ENCODE measurements at places on chromosomes 4 and X. TPM values are rescaled to one million over a fixed set of nuclear protein-coding genes. Genes with fewer than 3 reads are reported as not detected.

GRCh38 chr4:76339364-76339763 lies 32.8 kb downstream of the STBD1 start:
- H3K36me3 ChIP-seq, result no peaks in the 10 kb centered on the region
- no peak overlapping the region for H3K4me3 ChIP-seq
- no peak overlapping the region for H3K27ac ChIP-seq
- DNase-seq, result no peak
- H3K4me1 ChIP-seq, result peaks cover 5% of the 10 kb centered on the region
- H3K27me3 ChIP-seq, result no peaks in the 10 kb centered on the region

DNA sequence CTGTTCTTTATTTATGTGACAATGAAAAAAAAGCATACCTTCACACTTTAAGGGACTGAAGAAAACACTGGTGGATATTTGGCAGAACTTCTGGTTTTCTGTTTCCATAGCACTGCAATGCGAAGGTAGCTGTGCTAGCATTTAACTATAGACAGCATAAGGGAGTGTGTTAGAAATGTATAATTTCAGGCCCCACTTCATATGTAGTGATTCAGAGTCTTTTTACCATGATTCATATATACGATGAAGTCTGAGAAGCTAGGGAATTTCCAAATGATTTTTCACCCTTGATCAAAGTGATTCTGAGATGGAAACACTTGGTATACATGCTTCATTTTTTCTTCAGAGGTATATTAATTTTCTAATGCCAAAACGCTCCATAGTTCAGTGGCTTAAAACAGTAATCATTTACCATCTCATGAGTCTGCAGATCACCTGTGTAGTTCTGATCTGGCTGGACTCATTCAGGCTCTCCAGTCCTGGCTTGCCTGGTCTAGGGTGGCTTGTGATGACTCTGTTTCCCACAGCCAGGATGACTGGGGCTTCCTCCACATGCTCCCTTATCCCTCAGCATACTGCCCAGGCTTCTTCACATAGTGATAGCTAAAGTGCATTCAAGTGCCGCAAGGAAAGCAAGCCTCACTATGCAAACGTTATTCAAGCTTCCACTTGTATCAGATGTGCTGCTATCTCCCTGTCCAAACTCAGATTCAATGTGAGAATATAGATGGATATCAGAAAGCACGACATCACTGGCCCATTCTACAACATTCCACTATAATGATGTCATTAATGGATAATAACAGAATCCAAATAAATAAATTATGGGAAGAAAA lies 790.1 kb downstream of the TECRL start:
- no peak overlapping the region for H3K27ac ChIP-seq
- H3K4me3 ChIP-seq, result no peak overlapping the region
- no peaks in the 10 kb centered on the region for H3K27me3 ChIP-seq
- no peaks in the 10 kb centered on the region for H3K4me1 ChIP-seq

DNA sequence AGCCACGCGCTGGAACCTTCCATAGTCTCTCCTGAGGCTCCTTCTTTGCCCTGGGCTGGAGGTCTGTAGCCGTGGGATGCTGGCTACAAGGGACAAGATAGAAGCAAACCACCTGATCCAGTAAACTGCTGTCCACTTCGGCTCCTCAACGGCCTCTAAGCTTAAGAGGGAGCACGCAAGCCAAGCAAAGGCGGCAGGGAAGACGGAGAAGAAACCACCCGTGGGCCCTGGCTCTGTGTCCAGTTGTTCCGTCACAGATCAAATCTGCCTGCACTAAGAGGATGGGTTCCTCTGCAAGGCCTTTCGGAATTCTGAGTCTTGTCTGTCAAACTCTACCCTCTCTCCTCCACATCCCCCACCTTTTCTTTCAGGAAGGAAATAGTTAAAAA lies 401 bp upstream of the EDNRA start:
- no peaks in the 10 kb centered on the region for H3K4me1 ChIP-seq
- peak overlapping the region; percentile 46 for H3K27ac ChIP-seq
- H3K36me3 ChIP-seq, result no peaks in the 10 kb centered on the region

CENPE gene
- total RNA-seq, result 0.20 TPM
